ENCODE measurements at places on chromosomes 16 and 17. TPM values are rescaled to one million over a fixed set of nuclear protein-coding genes. Genes with fewer than 3 reads are reported as not detected.

Gene PDIA2
- total RNA-seq, result not detected

Gene CDH1
- 1.3 TPM for total RNA-seq

Gene CD300H
- total RNA-seq, result not detected

Gene HIC1
- total RNA-seq, result 105 TPM

Gene CD79B
- 44.8 TPM for total RNA-seq

Gene GRB2
- 150 TPM for total RNA-seq

Gene CCDC154
- total RNA-seq, result 1.8 TPM

Gene C1QTNF8
- not detected for total RNA-seq

Gene PIPOX
- 2.0 TPM for total RNA-seq

Gene TLCD2
- 0.20 TPM for total RNA-seq

Gene CES4A
- total RNA-seq, result 54.4 TPM

Gene KRTAP9-8
- not detected for total RNA-seq

Gene FOXC2
- not detected for total RNA-seq

Gene ASB16
- total RNA-seq, result 0.56 TPM

Gene KRTAP4-11
- total RNA-seq, result not detected

Gene ABCC3
- total RNA-seq, result not detected

Gene SHISA9
- not detected for total RNA-seq

Gene CLDN7
- 0.49 TPM for total RNA-seq

Gene SRCIN1
- 0.42 TPM for total RNA-seq

Gene SLC16A13
- total RNA-seq, result 31.2 TPM

Gene IL17C
- total RNA-seq, result not detected

Gene SLC16A11
- total RNA-seq, result 0.15 TPM

Gene HS3ST3B1
- 53.9 TPM for total RNA-seq

Gene EFCAB13
- 3.1 TPM for total RNA-seq

Gene ITGB3
- total RNA-seq, result 0.59 TPM

Gene ZMYND15
- 0.12 TPM for total RNA-seq

Gene CEP295NL
- total RNA-seq, result not detected

Gene PHKG2
- 44.6 TPM for total RNA-seq

Gene CNTNAP4
- not detected for total RNA-seq

Gene ZNF423
- not detected for total RNA-seq

Gene MAPT
- total RNA-seq, result 0.10 TPM

Gene ANKFN1
- not detected for total RNA-seq

Gene TOM1L1
- 0.29 TPM for total RNA-seq

Gene GCGR
- total RNA-seq, result not detected

Gene TPSG1
- not detected for total RNA-seq

Gene KRT24
- not detected for total RNA-seq

Gene PRSS33
- total RNA-seq, result not detected

Gene SYNGR3
- total RNA-seq, result 20.8 TPM

Gene TBC1D26
- total RNA-seq, result 0.25 TPM

Gene GNG13
- total RNA-seq, result not detected

Gene SRR
- 18.7 TPM for total RNA-seq

Gene TK1
- total RNA-seq, result 50.4 TPM

Gene SLC38A8
- not detected for total RNA-seq

Gene NETO2
- 12.4 TPM for total RNA-seq

Gene SETD1A
- 25.9 TPM for total RNA-seq

Gene MARVELD3
- not detected for total RNA-seq

Gene CSH1
- not detected for total RNA-seq

Gene KRT15
- total RNA-seq, result not detected

Gene ACAP1
- total RNA-seq, result 701 TPM

Gene IRX6
- not detected for total RNA-seq

Gene CDRT15L2
- not detected for total RNA-seq
